ENCODE measurements at places on chromosomes 5 and 9.

GRCh38 chr5:98975223-98975622 is 46.4 kb upstream of the CHD1 start:
- DNase-seq, result no peak

DNA sequence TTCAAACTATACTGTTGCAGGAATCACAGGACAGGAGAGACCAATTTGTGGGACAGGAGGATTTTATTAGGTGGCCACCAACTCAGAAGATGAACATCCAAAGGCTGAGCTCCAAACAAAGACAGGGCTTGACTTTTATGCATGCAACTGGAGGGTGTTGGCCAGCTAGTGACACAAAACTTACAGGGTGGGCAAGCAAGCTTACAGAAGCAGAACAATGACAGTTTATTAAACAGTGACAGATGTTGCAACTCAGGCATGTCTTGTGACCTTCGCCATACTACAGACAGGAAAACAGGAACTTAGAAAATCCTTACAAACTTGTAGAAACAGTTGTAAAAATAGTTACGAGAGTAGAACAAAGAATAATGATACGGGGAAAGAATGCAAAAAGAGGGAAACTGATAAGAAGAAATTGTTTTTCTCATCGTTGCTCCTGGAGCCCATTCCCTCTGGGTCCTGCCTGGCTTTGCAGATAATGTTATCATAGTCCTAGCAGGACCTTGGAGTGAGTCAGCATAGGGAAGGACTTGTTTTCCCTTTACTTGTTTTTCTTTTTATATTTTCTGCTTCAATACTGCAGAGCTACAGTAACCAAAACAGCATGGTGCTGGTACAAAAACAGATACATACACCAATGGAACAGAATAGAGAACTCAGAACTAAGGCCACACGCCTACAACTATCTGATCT is 2083.0 kb upstream of the ACO1 start:
- no peak for DNase-seq

DNA sequence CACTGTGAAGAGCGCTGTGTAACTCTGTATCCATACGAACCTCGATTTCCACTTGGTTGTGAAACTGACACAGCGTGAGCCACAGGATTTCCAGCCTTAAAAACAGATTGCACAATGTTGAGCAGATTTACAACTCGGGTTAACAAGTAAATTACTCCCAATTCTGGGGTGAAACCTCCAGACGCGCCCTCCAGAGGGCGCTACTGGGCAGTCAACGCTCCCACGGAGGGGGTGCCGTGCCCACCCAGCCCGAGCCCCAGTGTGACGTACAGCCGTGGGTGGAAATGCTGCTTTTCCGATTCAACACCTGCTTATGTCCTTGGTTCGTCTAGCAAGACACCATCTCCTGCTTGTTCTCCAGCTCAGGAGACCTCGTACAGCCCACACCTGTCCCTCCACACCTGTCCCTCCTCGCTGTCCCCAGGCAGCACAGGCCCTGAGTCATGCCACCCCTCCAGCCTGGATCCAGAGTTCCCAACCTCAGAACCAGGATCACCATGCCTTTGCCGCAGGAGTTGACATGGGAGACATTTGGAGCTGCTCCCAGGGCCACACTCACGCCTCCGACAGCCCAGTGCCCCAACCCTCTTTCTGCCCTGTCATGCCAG is 34.4 kb upstream of the SLC6A3 start:
- DNase-seq, result peak; percentile 73

DNA sequence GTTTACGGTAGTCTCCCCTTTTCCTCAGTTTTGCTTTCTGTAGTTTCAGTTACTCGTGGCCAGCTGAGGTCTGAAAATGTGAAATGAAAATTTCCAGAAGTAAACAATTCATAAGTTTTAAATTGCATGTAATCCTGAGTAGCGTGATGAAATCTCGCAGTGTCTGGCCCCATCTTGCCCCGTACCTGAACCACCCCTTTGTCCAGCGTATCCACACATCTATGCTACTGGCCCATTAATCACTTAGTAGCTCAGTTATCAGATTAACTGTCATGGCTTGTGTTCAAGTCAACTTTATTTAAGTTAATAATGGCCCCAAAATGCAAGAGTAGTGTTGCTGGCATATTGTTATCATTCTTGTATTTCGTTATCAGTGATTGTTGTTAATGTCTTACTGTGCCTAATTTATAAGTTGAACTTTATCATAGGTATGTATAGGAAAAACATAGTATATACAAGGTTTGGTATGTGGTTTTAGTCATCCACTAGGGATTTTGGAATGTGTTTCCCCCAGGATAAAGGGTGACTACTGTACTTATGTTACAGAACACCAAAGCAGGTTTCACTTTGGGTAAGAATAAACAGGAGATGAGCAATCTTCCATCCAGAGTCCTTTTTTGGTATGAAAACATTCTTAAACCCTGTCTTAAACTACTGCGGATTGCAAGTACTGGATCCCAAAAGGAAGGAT is 118.4 kb upstream of the KCNN2 start:
- DNase-seq, result no peak

DNA sequence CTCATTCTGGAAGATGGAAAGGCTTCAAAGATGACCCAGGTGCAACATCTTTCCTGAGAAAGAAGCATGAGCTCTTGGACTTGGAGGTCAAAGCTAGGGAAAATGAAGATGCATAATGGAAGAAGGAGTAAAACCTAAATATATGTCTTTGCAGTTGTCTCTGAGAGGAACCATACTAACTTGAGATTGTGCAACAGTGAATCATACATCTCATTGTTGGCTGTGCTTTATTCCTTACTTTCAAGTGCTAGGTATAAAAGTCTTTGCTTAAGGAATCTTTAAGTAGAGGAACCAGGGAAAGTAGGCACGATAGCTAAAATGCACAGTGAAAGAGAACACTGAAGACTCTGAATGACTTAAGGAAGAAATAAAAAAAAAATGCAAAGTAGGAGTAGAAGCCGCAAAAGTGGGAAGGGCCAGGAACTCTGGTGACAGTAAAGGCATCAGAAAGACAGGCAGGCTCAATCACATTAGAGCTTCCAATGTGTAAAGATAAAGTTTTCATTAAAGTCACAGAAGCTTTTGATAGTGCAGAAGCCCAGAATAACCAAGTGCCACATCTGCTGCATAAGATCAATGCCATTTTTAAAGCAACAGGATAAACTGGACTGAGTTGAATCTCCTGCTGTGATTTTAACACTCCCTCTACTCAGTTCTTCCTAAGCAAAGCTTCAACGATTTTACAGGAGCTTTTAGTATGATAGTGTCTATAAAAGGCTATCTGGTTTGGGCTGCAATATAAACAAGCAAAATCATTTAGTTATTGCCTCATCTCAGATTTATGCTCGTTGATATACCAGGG is 432.3 kb upstream of the EDIL3 start:
- DNase-seq, result no peak

DNA sequence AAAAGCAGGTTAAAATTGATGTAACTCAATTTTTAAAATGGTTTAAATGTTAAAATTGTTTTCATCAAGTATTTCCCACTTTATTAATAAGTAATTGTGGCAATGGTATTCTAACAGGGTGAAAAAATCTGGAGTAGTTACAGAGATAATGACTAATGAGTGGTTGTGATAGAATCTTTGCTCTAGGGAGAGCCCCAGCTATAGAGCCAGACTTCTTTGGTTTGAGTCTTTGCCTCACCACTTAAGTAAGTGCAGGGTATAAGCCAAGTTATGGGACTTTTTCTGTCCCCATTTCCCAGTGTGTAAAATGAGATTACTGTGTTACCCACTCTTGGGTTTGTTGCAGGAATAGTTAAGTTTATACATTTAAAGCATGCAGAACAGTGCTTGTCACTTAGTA is 158.1 kb downstream of the FER start:
- no peak for DNase-seq

GRCh38 chr5:148844433-148845280 is 18.2 kb downstream of the ADRB2 start:
- DNase-seq, result no peak

- DNase-seq, result no peak
These were observed 59.4 kb upstream of the CAST start for GRCh38 chr5:96602776-96603175.

GRCh38 chr5:132134384-132134783 is 60.8 kb downstream of the CSF2 start:
- no peak for DNase-seq

DNA sequence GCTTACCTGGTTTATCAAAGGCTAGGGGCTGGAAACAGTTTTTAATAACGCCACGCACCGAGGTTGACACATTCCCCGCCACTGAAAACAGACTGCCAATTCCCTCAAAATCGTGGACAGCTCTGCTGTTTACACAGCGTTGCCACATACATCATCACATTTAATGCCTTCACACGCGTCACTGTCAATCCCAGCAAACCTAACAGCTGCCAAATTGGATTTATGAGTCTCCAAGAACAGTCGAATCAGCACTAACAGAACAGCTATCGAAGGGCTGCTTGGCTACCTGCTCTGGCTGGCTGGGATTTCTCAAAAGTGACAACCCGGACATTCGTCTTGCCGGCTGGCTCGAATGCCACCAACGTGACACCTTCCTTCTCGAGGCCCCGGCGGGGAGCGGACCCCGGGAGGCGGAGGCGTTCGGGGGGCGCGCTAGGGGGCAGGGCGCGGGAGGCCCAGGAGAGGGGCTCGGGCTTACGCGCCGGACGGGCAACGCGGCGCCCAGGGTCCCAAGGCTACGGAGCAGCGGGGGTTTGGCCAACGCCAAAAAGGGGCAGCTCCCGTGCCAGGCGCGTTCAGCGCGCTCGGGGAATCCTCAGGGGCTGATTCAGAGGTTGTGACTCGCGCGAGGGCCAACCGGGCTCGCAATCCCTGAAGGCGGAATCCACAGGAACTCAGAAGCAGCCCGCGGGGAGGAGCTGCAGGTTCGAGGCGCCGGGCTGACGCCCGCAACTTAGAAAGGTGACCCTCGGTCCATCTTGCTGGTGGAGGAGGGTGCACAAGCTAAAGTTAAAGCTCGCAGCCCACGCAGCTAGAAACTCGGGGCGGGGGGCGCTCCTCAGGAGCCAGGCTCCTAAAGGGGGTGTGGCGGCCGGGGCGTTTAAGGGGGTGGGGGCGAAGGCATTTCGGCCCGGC is 1.2 kb downstream of the CDC14B start:
- no peak for DNase-seq

- no peak for DNase-seq
These were observed 27.1 kb upstream of the BASP1 start for GRCh38 chr5:17190242-17190778.

DNA sequence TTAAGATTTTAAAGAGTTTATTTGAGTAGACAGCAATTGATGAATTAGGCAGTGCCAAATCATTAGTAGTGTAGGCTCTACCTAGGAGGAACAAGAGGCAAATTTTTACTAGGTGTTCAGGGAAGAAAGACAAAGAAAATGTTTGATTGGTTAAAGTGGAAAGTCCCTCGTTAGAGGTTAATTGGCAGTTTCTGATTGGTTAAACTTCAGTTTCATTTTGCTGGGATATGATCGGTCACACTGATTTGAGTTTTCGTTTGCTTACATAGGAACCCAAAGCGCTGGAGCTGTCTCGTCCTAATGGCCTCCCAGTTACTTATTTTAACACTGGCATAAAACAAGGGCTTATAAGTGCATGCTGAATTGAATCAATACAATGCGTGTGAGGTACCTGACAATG is 15.1 kb downstream of the DMAC1 start:
- DNase-seq, result no peak

GRCh38 chr5:126799780-126800179 is 22.8 kb downstream of the LMNB1 start:
- DNase-seq, result no peak

GRCh38 chr5:58066076-58066475 is 393.8 kb downstream of the PLK2 start:
- DNase-seq, result no peak

DNA sequence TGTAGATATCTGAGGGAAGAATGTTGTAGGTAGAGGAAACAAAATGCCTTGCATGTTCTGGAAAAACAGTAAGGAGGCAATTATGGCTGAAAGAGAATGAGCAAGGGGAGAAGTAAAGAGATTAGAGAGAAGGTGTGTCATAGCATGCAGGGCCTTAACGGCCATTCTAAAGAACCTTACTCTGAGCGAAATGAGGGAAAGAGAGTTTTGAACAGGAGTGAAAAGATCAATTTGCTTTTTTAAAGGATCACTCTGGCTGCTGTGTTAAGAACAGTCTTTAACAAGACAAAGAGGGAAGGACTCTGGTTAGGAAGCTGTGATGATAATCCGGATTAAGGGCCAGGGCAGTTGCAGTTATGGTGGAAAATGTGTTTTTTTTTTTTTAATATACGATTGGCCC is 22.6 kb downstream of the PTBP3 start:
- DNase-seq, result no peak

- DNase-seq, result no peak
These were observed 31.1 kb downstream of the ATP6V0E1 start for GRCh38 chr5:173014671-173015070.

- no peak for DNase-seq
These were observed 170.0 kb downstream of the CACNA1B start for GRCh38 chr9:138047469-138048040.

GRCh38 chr5:157312492-157312891 is 46.6 kb downstream of the CYFIP2 start:
- DNase-seq, result peak; percentile 52

GRCh38 chr9:116190637-116191396 is 37.2 kb downstream of the PAPPA start:
- no peak for DNase-seq

- DNase-seq, result no peak
These were observed 125.5 kb downstream of the EPB41L4A start for GRCh38 chr5:112293587-112293986.

DNA sequence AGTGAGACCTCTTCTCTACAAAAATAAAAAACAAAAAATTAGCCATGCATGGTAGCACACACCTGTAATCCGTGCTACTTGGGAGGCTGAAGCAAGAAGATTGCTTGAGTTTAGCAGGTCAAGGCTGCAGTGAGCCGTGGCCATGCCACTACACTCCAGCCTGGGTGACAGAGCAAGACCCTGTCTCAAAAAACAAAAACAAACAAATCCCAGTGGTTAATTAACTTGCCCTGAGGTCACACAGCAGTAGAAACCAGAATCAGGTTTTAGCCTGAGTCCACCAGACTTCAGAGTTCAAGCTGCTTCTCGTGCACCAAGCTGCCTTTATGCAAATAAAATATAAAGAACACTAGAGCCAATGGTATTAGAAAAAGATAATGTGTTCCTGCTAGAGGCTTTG is 169.7 kb downstream of the GOLPH3 start:
- DNase-seq, result no peak

DNA sequence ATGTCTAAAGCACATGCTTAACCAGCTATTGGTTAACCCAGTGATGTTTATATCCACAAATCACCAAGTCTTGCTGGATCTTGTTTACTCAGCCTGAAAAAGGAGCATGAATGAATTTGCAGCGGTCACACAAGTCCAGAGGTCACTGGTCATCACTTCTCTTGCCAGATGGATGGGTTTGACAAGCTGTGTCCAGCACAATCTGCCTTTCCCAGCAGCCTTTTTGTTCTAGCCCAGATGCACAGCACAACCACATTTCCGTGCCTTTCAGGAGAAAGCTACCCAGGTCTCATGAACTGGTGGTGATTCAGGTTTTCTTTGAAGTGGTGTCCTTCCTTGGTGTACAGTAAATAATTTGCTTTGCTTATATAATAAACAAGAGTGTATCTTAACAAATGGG is 32.1 kb downstream of the TMEM252 start:
- DNase-seq, result no peak

All from GM12891 (cell line).